Fibroblast of the aortic adventitia (primary cell): ENCODE measurements at places on chromosomes 3 and 15. TPM values are rescaled to one million over a fixed set of nuclear protein-coding genes. Genes with fewer than 3 reads are reported as not detected.

SLC24A5 gene
- total RNA-seq = not detected in 2 replicates

NANOGP8 gene
- total RNA-seq = 0.81 TPM in 1 of 2 replicates, not detected in the other

ANKRD63 gene
- total RNA-seq = not detected in 2 replicates

PARP15 gene
- total RNA-seq = 0.72 and 0.82 TPM in 2 replicates

NKTR gene
- 91.8 and 101 TPM in 2 replicates for total RNA-seq

ITIH1 gene
- total RNA-seq = 1.3 TPM in 1 of 2 replicates, not detected in the other

DNA sequence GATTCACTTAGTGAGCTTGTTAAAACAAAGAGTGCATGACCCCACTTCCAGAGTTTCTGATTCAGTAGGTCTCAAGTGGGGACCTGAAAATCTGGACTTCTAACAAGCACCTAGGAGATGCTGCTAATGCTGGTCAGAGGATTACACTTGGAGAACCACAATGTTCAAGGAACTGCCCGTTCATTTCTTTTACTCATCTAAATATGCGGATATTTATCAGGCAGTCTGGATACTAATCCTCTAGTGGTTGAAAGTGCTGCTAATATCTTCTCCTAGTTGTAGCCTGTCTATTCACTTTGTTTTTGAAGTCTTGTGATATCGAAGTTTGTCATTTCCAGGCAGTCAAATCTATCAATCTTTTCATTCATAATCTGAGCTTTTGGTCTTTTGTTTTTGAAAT is 86.8 kb downstream of the RFX7 start:
- DNase-seq = no peak

- no peak for DNase-seq
Measured at GRCh38 chr3:186432189-186432588, 70.2 kb upstream of the DGKG start.

DNA sequence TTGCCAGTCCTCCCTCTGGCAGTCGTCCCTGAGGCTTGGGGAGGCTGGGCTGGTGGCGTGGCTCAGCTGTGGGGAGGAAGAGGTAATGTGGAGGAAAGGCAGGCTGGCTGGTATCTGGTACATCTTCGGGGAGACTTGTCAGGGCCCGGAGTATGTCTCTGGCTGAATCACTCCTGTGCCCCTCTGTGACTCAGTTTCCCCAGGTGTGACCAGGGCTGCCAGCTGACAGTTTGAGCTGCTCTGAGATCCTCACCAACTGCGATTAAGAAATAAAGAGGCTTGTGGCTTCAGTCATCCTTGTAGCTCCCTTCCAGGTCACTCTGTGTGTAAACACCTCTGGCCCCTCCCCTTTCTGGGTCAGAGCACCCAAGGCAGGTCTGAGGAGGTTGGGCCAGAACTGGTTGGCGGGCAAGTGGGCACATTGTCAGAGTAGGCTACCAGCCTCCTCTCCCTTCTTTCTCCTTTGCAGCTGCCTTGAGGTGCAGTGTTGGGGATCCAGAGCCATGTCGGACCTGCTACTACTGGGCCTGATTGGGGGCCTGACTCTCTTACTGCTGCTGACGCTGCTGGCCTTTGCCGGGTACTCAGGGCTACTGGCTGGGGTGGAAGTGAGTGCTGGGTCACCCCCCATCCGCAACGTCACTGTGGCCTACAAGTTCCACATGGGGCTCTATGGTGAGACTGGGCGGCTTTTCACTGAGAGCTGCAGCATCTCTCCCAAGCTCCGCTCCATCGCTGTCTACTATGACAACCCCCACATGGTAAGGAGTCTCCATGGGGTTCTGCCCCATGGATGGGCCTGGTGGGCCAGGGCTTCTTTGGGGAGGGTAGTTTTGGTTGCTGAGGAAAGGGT is 3.0 kb downstream of the TEX264 start:
- DNase-seq = no peak

DNA sequence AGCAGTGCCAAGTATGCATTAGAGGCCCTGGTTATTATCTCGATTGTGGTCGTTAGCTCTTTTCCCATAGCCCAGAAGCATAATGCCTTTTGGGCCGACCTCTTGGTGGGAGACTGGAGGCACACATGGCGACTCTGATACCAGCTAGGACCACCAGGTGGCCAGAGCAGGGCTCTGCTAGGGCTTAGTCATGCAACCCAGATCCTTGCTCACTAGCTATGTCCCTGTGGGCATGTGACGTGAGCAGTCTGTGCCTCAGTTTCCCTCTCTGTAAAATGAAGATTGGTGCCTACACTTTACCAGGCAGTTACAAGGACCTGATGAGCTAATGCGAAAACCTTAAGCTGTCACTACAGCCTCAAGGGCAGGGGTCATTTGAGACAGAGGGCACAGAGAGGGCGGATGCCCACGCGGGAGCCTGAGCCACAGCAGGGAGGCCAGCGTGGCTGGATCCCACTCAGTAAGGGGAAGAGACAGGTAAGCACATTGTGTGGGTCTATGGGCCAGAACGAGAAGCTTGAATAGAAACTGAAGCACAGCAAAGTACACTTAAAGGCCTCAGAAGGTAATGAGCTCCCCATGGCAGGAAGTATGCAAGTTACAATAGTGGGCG is 8.8 kb downstream of the KLF15 start:
- no peak for DNase-seq

DNA sequence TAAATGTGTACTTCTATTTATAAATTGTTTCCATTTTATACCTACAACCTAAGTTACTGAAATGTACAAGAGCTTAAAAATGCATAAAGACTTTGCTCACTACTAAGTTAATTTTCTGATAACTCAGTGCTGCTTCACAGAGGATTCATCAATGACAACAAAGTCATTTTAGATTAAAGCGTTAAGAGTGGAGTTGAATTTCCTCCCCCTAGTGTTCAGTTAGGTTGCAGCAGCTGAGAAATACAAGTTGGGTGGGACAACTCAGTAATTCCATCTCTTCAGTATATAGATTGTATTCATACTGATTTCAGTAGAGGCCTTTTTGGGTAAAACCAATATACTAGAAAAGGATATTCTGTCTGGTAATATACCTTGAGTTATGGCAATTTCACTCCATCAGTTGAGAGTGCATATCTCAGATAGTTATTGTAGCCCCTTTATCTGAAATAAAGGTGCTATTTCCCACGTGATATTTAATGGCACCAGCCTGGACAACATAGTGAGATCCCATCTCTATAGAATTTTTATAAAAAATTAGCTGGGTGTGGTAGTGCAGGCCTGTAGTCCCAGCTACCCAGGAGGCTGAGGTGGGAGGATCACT is 6.9 kb upstream of the RPL35A start:
- peak; percentile 69 for DNase-seq

GRCh38 chr3:134846911-134847317 is 51.9 kb downstream of the EPHB1 start:
- DNase-seq = peak; percentile 78
